HFFc6 (cell line): ENCODE measurements at places on chromosomes 7 and 10.

DNA sequence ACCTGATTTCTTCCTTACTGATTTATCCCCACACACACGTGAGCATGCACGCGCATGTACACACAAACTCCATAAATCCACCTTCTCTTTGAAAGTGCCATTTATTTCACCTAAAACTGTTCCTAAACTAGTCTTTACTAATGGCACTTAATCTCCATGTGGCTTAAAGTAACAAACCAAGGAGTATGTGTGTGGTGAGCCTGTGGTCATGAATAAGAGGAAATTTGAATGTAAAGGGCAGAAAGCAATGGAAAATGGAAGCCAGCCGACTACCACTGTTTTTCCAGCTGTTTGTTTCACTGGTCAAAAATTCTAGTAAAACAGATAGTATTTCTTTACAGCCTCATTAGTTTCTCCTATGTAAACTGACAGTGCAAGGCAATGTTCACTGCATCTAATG is 23.8 kb downstream of the SEMA3C start:
- no peak for DNase-seq

DNA sequence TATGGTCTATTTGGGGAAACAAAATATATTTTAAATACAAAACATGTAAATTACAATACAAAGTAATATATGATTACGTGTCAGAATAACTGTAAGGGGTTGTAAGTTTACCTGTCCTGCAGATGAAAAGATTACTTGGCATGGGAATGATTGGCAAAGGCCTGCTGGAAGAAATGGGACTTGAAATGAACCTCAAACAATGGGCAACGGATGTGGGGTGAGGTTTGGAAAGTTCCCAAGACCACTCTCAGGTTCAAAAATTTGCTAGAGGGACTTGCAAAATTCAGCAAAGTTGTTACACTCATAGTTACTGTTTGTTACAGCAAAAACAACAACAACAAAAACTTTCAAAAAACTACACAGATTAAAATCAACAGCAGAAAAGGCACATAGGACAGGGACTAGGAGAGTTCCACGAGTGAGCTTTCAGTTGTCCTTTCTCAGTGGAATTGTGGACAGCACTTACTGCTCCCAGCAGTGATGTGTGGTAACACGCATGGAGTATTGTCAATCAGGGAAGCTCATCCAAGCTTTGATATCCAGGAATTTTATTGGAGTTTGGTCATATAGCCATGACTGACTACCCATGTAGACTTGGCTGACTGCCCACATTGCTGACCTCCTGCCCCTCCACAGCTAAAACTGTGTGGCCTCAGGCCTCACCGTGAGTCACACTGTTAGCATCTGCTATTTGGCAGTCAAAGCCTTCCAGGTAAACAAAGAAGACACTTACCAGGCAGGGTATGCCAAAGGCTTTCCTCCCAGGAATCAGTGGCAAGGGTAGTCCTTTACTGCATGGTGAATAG is 43.8 kb downstream of the EXOC6 start:
- peak; percentile 83 for DNase-seq

DNA sequence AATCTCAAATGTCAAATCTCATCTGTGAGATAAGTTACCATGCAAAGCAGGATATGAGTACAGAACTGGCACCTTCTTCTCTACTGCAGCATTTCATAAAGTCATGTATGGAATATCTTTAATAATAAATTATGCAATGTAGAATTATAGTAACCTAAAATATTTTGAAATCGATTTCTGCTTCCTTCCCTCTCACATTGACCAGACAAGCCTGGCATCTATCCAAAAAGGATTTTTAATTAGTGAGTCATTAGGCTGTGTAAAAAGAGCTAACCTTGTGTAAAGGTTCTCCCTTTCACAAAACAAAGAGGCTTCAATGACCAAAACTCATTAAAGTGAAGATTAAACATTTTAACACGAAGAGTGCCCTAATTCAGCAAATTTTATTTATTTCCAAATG is 48.8 kb upstream of the EXOC6 start:
- no peak for DNase-seq

DNA sequence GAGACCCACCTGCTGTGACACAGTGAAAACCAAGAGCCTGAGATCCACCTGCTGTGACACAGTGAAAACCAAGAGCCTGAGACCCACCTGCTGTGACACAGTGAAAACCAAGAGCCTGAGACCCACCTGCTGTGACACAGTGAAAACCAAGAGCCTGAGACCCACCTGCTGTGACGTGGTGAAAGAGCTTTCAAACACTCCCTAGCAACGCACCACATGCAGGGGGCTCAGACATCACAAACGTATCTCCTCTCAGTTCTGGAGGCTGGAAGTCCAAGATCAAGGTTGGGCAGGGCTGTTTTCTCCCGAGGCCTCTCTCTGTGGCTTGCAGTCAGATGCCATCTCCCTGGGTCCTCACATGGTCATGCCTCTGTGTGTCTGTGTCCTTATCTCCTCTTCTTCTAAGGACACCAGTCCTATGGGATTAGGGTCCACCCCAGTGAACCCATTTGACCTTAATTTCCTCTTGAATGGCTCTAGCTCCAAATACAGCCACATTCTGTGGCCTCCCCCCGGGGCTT is 43.8 kb downstream of the INSIG1 start:
- DNase-seq, result no peak

DNA sequence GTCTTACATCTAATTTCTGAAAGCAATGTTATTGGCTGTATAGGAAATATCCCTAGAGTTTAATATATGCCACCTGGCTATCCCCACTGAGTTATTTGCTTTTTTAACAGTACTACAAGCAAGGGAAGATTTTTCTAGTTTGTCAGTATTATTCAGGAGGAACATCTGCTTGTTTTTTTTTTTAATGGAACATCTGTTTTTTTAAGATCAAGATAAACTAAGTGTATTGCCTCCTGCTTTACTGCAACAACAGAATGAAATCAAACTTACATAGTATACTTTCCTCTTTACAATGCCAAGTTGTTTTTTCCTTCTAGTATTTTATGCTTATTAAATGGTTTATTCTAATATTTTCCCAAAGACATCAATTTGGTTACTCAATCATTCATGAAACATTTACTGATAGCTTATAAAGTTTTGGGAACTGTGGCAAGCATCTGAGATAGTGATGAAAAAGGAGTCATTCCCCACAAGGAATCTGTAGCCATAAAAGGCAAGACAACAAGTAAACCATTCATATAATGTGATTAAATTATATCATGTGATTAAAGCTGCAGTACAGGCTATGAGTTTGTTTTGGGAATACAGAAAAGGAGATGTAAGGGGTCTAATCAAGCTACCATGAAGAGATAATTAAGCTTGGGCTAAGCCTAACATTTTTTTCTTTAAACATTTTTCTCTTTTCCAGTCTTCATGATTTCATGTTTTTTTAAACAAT is 17.4 kb downstream of the MTPN start:
- DNase-seq, result no peak
